ENCODE measurements at places on chromosomes 7 and 10.

- no peak for DNase-seq
Measured at GRCh38 chr7:130823060-130823459, 89.1 kb upstream of the KLF14 start.

- no peak for DNase-seq
Measured at GRCh38 chr7:106538638-106539037, 122.3 kb downstream of the CCDC71L start.

DNA sequence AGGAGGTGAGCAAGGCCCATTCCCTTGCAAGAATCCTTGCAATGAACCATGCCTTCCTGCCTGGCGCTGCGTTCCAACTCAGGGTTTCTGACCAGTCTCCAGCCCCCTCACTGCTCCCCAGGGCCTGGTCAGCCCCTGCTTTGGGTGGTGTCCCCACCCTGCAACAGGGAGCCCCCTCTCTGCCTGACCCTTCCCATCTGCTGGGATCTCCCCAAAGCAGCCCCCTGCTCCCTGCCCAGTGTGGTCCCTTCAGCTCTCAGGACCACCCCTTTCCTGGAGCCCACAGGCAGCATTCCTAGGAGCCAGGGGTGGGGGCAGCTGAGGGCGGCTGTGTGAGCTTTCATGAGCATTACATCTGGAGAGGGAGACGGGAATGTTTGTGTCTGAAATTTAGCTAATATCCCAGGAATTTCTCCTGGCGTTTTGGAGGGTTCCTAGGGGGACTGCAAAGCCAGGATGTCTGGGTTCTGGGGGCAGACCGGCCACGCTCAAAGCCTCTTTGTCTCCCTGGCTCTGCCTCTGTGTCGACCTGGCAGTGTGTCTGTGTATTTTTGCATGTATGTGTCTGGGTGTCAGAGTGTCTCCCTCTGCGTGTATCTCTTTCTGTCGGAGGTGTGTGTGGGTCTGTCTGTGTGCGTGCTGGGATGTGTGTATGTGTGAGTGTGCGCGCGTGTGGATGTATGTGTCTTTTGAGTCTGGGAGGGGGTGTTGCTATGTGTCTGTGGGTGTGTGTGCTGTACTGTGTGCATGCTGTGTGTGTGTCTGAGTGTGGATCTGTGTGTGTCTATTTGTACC, 300.5 kb upstream of the ZMIZ1 start:
- no peak for DNase-seq

DNA sequence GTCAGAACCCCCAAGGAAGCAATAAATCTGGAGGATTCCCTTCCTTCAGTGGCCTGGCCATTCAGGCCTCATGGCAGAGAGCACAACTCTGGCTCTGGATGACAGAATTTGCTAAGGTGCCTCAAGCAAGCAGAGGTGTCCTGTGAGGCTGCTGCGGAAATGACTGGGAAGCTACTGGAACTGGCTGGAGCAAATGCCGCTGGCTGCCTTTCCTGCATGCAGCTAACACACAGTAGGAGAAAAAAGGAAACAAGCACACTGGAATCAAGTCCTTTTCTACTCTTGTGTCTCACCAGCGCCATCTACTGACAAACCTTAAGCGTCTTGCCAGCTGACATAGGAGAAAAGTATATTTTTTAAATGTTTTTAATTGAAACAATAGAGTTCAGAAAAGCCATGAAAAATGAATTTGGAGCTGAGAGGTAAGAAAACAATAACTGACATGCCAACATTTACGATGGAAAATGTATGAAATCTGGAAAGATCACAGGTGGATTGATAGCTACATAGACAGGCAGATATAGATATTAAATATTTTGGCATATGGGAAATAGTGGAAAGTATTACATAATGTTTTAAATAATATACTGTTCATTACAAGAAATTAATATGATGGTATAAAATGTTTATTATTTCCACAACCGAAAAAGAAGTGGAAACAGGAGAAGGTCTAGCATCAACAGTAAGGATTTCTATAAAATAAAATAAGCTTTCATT, 951.6 kb downstream of the ANKRD7 start:
- peak; percentile 35 for DNase-seq

- no peak for DNase-seq
Measured at GRCh38 chr10:5343561-5343960, 21.2 kb upstream of the UCN3 start.

DNA sequence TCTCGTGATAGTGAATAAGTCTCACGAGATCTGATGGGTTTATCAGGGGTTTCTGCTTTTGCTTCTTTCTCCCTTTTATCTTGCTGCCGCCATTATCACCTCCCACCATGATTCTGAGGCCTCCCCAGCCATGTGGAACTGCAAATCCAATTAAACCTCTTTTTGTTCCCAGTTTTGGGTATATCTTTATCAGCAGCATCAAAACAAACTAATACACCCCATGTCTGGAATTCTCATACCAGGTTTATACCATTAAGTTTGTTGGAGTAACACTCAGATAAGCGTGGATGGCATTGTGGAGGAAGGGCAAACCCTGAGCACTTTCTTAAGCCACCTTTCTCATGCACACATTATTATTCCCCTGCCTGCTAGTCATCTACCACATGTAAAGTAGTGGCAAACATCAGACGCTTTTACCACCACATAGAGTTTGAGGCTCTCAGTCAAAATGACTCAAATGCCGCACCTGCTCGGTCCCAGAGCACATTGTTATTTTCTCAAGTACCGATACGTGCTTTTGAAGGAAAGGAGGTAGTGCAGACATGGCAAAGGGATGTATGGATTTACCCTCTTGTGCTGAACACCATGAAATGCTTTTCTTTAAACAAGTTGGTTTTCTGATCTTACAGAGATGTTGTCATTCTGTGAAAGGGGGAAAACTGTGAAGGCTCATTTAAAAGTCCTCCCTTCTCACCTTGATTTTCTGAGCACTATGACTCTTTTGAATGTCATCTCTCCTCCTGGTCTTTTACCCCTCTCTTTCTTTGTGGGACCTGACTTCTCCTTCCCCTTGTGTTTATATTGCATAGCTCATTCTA, 429.7 kb downstream of the EXOC4 start:
- no peak for DNase-seq

GRCh38 chr7:568031-568951, 48.6 kb upstream of the PDGFA start:
- no peak for DNase-seq

DNA sequence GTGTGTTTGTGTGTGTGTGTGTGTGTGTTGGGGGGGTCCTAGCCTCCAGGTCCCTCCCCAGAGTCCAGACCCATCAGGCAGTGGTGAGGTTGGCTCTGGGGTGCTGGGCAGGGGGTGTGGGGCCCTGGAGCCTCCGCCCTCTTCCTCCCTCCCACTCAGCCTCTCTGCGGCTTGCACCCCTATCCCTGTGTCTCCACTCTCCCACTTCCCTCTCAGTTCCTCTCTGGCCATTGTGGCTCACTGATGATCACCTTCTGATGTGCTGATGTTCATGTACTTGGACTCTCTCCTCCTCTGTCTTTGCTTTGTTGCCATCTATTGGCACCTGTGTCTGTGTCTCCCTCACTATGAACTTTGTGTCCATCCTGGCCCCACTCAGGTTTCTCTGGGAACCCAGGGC, 298.7 kb downstream of the ZEB1 start:
- no peak for DNase-seq

DNA sequence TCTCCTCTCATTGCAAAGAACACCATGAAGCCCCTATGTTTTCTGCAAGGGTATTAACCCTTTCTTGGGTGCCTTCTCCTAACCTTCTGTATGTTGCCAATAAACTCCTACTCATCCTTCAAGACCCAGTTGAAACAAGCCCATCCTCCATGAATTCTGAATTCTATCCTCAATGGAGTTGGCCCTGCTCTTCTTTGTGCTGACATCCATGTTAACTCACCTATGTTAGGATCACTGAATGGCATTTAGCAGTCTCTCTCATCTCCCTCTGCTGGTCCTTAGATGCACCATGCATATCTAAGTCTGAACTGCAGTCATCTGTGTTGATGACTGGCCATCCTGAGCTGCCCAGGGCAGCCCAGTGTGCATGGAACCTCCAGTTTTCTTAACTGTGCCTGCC, 129.8 kb downstream of the BUB3 start:
- no peak for DNase-seq

- peak; percentile 70 for DNase-seq
Measured at GRCh38 chr10:642186-642890, 47.1 kb downstream of the DIP2C start.

DNA sequence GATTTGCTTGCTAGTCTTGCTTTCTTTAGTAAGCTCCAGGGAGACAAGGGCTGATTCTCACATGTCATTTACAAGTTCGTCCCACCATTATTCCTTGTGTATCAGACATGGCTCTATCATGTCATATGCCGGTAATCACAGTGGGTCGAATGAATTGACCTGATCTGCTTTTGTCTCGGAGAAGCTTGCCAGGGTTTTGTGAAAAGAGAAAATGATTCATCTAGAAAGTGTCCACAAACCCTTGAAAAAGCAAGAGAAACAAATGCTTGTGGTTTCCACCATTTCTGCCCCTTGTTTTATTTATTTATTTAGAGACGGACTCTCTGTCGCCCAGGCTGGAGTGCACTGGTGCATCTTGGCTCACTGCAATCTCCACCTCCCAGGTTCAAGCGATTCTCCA, 278.5 kb downstream of the TCF7L2 start:
- no peak for DNase-seq

GRCh38 chr7:34354899-34355298, 303.1 kb upstream of the NPSR1 start:
- DNase-seq, result no peak

DNA sequence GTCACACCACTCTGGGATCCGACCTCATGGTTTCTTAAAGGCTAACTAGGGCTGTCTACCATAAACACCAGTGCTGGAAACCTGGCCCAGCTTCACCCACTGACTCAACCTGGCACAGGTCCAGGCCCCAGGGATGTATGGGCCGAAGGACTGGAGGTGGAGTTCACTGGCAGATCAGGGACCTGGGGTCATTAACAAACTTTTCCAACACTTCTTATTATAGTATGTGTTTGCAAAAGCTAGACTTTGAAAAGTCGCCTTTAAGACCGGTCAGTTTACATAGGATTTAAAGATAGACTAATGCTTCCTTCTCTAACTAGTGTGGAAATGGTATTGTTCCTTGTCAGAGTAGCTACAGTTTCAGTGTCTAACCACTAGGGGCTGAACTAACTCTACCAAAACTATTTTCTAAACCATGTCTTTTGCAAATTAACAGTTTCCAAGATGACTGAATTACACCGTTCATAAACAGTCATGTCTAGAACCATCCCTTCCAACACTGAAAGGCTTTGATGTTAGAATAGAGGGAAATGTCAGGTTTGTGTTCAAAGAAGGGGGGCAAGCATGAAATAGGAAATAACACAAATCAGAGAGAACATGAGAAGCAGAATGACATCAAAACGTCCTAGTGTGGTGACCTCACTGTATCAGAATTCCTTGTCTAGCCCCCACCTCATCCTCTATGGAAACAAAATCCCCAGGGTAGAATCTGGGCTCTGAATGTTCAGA, 29.7 kb downstream of the STN1 start:
- no peak for DNase-seq

- peak; percentile 86 for DNase-seq
Measured at GRCh38 chr7:74627661-74628411, 29.7 kb upstream of the GTF2I start.

- no peak for DNase-seq
Measured at GRCh38 chr7:98185101-98185500, 26.1 kb upstream of the BHLHA15 start.

DNA sequence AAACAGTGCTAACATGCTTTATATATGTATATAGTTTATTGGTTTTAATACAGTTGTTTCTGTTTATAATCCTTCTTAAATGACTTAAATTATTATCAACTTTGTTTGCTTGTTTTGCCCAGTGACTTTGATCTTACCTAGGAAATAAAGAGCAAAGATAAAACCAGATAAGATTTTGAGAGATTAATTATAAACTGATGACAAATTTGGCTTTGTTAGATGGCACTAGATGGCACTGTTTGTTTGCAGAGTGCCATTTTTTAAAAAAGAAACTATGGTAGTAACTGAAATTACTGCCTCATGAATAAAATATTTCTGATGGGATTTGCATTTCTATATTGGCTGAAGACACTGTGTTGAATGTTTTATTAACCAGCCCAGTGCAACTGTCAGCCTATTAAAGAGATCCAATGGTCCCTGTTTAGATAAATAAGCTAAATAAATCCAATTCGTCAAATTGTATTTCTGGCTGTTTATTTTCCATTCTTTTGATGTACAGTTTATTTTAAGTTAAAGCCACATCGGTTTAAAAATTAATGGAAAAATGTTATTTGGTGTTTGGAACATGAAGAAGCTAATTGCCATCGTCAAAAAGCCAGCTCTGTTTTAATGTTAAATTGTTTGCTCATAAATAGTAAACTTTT, 28.7 kb downstream of the VTI1A start:
- DNase-seq, result no peak

GRCh38 chr7:44735403-44736165, 13.1 kb upstream of the ZMIZ2 start:
- DNase-seq, result no peak

GRCh38 chr7:2853147-2853546, 9.0 kb upstream of the GNA12 start:
- no peak for DNase-seq

DNA sequence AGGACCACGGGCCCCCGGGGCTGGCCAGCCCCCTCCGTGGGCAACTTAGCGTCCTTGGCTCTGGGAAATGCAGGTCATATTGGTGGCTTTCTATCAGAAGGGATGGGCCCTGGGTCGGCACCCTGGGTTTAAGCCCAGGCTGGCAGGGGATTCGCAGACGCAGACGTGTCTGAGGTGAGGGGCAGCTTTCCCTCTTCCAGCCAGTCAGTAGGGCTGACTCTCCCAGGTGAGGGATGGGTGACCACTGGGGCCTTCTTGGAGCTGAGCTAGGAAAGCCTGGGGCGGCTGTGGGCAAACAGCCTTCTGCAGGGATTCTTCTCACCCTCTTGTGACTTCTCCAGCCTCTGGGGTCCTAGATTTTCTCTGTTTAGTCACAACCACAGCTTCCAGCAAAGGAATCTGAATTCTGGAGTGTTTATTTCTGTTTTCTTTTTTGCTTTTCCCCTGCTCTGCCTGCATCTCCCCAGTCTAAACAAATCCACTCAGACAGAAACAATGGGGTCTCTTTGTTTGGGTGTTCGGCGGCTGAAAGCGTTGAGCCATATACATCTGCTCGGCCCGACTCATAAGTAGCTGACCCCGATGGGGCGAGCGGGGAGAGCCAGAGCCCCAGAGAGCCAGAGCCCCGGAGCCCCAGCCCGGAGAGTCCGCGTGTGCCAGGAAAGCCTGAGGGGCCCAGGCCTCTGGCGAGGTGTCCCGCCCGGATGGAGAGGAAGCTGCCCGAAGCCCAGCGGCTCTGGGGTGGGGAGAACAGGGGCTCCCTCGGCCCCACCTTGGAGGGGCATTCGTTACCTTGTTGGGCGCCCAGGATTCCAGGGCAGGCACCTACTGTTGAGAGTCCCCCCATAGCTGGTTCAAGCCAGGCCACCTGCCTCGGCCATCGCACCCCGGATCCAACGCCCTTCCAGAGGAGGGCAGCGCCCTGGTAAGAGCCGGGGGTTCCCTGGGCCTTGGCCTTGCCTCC, 2.0 kb downstream of the MNX1 start:
- no peak for DNase-seq

- no peak for DNase-seq
Measured at GRCh38 chr7:39197831-39198230, 220.1 kb downstream of the POU6F2 start.

DNA sequence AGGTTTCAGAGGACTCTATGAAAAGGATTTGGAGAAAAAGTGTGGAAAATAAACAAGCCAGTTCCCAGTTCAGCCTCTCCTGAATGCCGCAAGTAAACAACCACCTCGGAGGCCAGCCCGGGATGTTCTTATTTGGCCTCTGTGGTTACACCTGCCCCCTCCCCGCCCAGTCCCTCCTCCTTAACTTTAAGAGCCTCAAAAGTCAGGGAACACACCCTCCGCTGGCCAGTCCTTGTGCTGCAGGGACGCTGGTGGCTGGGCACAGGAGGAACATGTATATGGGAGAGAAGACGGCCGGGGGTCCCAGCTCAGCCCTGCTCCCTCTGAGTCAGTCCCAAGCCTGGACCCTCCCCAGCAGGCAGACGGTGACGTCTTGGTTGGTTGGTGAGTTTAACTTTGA, 6.1 kb downstream of the CHST3 start:
- DNase-seq, result no peak

All from NCI-H510A (cell line).